ENCODE measurements at places on chromosomes 5 and 9.

DNA sequence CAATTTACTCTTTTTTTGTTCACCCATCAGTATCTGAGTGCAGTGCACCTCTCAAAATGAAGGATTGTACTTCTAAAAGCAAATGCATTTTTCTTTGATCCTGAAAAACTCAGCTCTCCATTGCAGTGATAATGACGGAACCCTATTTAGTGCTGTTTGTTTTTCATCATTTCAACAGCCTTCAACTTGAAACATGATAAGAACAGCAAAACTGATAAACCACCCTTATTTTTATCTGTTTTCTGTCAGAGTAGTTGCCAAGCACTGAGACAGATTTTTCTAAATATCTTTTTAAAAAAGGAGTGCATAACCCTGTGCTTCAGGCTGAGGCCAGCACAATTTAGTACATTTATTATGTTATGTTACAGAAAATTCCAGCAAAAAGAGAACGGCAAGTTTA is 549.8 kb upstream of the DMAC1 start:
- DNase-seq = no peak

GRCh38 chr5:58148254-58148775 is 311.6 kb downstream of the PLK2 start:
- DNase-seq = no peak

GRCh38 chr5:105730982-105731381 is 1939.8 kb downstream of the EFNA5 start:
- DNase-seq = no peak

DNA sequence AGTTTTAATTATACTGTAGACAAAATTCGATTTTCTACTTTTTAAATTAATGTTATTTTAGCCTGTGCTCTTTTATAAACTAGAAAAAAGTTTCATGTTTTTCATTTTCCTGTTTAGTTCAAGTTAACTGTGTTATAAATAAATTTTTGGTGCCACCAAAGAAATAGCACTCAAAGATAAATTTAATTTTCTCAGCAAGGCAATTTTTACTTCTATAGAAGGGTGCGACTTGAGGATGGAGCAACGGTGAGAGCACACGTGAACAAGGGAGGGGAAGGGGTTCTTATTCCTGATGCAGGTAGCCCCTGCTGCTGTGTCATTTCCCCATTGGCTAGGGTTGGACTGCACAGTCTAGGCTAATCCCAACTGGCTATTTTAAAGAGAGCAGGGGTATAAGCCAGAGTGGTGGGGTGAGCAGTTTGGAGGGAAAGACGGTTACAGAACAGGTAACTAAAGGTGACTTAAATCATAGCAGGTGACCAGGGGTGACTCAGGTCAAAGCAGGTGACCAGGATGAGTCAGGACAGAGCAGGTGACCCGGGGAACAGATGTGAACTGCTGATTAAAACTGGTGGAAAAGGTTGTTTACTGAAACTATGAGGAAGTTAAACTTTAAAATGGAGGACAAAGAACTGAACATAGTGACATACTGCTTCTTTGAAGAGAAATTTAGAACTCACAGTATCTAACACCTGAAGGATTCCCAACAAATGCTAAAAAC is 104.6 kb upstream of the GPBP1 start:
- DNase-seq = no peak

GRCh38 chr5:174318578-174318977 is 273.1 kb downstream of the NSG2 start:
- no peak for DNase-seq

GRCh38 chr5:38424148-38425060 is 132.0 kb downstream of the LIFR start:
- DNase-seq = no peak

DNA sequence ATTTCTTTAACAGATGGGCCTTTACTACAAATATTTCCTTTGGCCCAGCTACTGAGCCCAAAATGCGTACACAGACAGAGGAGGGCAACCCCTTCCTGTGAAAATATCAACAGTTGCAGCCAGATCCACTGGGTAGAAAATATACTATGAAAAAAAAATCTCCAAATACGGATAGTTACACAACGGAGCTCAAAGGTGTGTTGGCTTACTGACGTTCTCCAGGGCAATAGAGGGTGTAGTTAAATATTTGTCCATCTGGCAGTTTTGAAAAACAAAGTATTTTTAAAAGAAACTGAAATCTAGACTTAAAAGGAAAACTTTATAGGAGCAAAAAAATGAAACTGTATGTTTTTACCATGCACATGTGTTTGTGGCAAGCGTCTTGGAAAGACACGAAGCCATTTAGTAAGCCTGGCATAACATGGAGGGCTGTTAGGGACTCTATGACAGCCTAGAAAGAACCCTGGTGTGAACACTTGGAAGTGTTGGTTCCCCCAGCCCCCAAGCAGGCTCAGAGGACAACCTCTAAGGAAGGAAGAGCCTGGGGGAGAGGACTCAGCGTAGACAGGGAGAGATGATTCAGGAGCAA is 157.8 kb upstream of the TRPM3 start:
- DNase-seq = no peak

GRCh38 chr5:143146161-143146560 is 257.3 kb downstream of the NR3C1 start:
- no peak for DNase-seq

Measured in activated naive CD8-positive, alpha-beta T cell treated with anti-CD3 and anti-CD28 coated beads for 36 hours (primary cell).